A549 treated with AZD2906 at 1 μM for 4 hours (cell line): ENCODE measurements at places on chromosomes 2 and 18. TPM values are rescaled to one million over a fixed set of nuclear protein-coding genes. Genes with fewer than 3 reads are reported as not detected.

Gene EVX2
- total RNA-seq = 0.01 TPM in 1 of 5 replicates, not detected in the others

Gene CHRND
- total RNA-seq = not detected in 5 replicates

Gene MAP3K19
- total RNA-seq = not detected in 5 replicates

Gene MYOM1
- total RNA-seq = 0.10 to 0.32 TPM (median 0.13 TPM) in 5 replicates

Gene REG1A
- not detected in 5 replicates for total RNA-seq

Gene YES1
- total RNA-seq = 16.8 to 29.5 TPM (median 20.9 TPM) in 5 replicates

Gene KCNG2
- total RNA-seq = 0.06 TPM in 2 of 5 replicates, not detected in the others

Gene B4GALT6
- 4.1 to 7.4 TPM (median 5.4 TPM) in 5 replicates for total RNA-seq

Gene SLC38A11
- 0.02 to 0.22 TPM (median 0.08 TPM) in 3 of 5 replicates, not detected in the others for total RNA-seq

Gene DSG2
- 43.1 to 72.3 TPM (median 59.6 TPM) in 5 replicates for total RNA-seq

Gene NOL4
- not detected in 5 replicates for total RNA-seq

Gene USP40
- total RNA-seq = 20.1 to 24.5 TPM (median 22.5 TPM) in 5 replicates

Gene INHA
- total RNA-seq = 0.21 to 0.59 TPM (median 0.52 TPM) in 5 replicates

Gene NUP35
- total RNA-seq = 28.1 to 39.0 TPM (median 29.9 TPM) in 5 replicates

Gene COPS9
- 254 to 314 TPM (median 286 TPM) in 5 replicates for total RNA-seq

Gene SLC40A1
- total RNA-seq = 1.7 to 2.2 TPM (median 1.9 TPM) in 5 replicates

Gene POTEI
- 0.01 TPM in 1 of 5 replicates, not detected in the others for total RNA-seq

Gene PEX13
- total RNA-seq = 13.0 to 15.4 TPM (median 14.8 TPM) in 5 replicates

Gene SFT2D3
- 4.6 to 6.1 TPM (median 5.8 TPM) in 5 replicates for total RNA-seq

Gene KYNU
- 215 to 277 TPM (median 220 TPM) in 5 replicates for total RNA-seq

Gene FOXD4L1
- 0.20 to 0.57 TPM (median 0.35 TPM) in 5 replicates for total RNA-seq

Gene KCNJ13
- not detected in 5 replicates for total RNA-seq

Gene FECH
- 33.0 to 39.3 TPM (median 37.9 TPM) in 5 replicates for total RNA-seq

Gene PTPN18
- total RNA-seq = 28.5 to 31.5 TPM (median 30.7 TPM) in 5 replicates

Gene NBAS
- total RNA-seq = 14.3 to 16.8 TPM (median 15.6 TPM) in 5 replicates

Gene ASB18
- not detected in 5 replicates for total RNA-seq

Gene MAT2A
- 540 to 610 TPM (median 553 TPM) in 5 replicates for total RNA-seq

Gene ATP6V1B1
- total RNA-seq = 1.3 to 2.3 TPM (median 1.7 TPM) in 5 replicates

Gene LYG2
- not detected in 5 replicates for total RNA-seq

Gene DSG1
- total RNA-seq = not detected in 5 replicates

Gene LANCL1
- total RNA-seq = 18.2 to 29.2 TPM (median 27.3 TPM) in 5 replicates

Gene TMEM247
- not detected in 5 replicates for total RNA-seq
